ENCODE measurements at places on chromosomes 3 and 15.
A peak's percentile ranks its signal among the peaks of the same experiment; 100 is the strongest.

DNA sequence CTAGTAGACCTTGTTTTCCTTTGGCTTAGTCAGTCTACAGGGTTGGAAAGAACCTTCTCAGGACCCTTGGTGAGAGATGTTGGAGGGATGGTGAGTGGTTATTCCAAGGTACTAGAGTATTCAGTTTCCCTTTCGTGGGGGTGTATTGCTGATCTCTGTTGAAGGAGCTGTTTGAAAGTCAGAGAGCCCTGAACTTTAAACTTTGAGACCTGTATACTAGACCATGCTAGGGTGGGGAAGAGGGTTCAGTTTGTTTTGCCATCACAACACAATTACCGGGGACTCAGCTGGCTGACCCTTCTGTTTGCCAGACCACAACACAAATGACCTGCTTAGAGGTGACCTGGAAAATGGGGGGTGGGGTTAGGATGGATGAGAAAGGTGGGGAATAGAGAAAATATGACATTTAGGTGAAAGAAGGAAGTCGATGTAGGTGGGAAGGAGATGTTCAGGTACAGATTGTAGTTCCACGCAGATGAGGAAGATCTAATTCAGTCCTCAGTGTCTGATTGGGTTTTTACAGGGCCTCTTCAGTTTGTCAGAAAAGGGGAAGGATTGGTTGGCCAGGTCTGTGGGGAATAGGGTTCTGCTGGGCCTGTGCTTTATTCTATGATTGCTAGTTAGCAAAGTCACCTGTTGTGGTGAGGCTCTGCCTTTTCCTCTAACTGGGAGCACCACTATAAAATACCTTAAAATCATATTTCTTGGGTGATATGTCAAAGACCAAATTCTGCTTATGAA, 6.8 kb downstream of the UBE2E2 start:
- no peak for DNase-seq

DNA sequence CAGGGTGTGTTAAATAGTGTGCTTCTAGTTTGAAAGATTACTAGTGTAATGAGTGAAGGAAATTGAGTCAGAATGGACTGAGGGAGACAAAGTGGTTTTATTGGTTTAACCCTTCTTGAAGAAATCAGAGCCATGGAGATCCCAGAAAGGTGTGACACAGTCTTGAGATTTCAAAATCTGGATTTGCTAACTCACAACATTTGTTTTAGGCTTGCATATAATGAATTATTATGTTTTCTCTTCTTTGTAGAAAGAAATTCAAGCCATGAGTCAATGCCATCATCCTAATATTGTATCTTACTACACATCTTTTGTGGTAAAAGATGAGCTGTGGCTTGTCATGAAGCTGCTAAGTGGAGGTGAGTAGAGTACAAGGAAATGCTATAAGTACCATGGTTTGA, 25.1 kb downstream of the OXSR1 start:
- no peak for DNase-seq

- DNase-seq: no peak
These were observed 40.5 kb downstream of the RASGRP1 start for GRCh38 chr15:38524156-38524555.

GRCh38 chr3:140395134-140396075, 282.5 kb upstream of the TRIM42 start:
- DNase-seq: no peak

DNA sequence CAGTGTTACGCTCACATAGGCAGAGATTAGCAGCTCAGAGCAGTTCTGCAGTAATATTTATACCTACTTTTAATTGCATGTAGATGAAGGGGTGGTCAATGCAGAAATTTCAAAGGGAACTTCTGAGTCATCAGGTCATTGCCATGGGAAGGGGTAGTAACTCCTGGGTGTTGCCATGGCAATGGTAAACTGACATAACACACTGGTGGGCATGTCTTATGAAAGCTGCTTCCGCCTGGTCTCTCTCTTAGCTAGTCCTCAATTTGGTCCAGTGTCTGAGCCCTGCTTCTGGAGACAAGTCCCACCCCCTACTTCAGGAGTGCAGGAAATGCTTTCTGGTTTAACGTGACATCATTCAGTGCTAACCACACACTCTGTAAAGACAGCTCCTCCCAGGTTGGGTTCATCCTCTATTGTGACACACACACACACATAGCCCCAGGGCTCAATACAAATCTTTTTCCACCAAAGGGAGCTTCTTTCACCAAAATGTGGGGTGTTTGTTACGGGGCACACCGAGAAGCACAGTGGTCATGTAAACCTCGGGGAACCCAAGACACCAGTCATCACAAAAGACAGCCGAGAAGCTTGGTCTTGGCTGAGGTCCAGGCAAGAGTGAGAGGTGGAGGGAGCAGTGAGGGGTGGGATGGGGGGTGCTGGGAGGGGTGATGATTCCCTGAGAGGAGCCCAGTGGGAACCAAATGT, 74.5 kb downstream of the TLE3 start:
- DNase-seq: peak; percentile 37
